ENCODE measurements at places on chromosomes 2 and 18. TPM values are rescaled to one million over a fixed set of nuclear protein-coding genes. Genes with fewer than 3 reads are reported as not detected.

Gene SMPD4
- 31.6 TPM for total RNA-seq

Gene CROCC2
- total RNA-seq, result not detected

Gene EPG5
- 18.7 TPM for total RNA-seq

Gene EFR3B
- 4.2 TPM for total RNA-seq

Gene FAM237A
- total RNA-seq, result 2.0 TPM

Gene CYP27A1
- 7.9 TPM for total RNA-seq

Gene CTAGE1
- total RNA-seq, result not detected

Gene HS1BP3
- 20.2 TPM for total RNA-seq

Gene IL36RN
- total RNA-seq, result not detected

Gene DCDC2C
- total RNA-seq, result not detected

GRCh38 chr2:219398721-219399363 lies 11.1 kb upstream of the DNPEP start:
- DNase-seq, result no peak

GRCh38 chr18:33239298-33239697 lies 201.2 kb downstream of the CCDC178 start:
- DNase-seq, result no peak

GRCh38 chr18:32353257-32353656 lies 117.4 kb downstream of the GAREM1 start:
- DNase-seq, result no peak

DNA sequence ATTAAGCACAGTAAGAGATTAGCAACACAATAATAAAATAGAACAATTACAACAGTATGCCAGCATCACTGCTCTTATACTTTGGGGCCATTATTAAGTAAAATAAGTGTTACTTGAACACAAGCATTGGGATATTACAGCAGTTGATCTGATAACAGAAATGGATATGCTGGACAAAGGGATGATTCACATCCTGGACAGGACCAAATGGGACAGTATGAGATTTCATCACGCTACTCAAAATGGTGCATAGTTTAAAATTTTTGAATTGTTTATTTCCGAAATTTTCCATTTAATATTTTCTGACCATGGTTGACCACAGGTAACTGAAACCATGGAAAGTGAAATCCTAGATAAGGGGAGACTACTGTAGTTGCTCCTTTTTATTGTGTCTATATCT lies 138.2 kb downstream of the UBR3 start:
- no peak for DNase-seq

DNA sequence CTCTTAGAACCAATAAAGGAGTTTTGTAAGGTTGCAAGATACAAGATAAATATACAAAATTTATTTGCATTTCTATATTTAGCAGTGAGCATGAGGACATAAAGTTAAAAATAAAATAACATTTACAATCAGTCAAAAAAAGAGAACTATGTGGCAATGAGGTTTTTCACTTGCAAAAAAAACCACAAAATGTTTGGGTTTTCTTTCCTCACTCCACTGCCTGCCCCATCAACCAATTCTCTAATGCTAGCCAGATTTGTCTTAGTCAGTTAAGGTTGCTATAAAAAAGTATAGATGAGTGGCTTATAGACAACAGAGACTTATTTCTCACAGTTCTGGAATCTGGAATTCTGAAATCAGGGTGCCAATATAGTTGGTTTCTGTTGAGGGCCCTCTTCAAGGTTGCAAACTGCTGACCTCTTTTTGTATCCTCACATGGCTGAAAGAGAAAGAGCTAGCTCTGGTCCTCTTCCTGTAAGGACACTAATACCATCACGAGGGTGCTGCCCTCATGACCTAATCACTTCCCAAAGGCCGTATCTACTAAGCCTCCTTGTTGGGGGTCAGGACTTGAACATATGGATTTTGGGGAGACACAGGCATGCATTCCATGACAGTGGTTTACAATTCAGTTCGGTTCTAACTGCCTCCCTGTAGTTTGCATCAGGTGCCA lies 566.2 kb downstream of the GALR1 start:
- no peak for DNase-seq

DNA sequence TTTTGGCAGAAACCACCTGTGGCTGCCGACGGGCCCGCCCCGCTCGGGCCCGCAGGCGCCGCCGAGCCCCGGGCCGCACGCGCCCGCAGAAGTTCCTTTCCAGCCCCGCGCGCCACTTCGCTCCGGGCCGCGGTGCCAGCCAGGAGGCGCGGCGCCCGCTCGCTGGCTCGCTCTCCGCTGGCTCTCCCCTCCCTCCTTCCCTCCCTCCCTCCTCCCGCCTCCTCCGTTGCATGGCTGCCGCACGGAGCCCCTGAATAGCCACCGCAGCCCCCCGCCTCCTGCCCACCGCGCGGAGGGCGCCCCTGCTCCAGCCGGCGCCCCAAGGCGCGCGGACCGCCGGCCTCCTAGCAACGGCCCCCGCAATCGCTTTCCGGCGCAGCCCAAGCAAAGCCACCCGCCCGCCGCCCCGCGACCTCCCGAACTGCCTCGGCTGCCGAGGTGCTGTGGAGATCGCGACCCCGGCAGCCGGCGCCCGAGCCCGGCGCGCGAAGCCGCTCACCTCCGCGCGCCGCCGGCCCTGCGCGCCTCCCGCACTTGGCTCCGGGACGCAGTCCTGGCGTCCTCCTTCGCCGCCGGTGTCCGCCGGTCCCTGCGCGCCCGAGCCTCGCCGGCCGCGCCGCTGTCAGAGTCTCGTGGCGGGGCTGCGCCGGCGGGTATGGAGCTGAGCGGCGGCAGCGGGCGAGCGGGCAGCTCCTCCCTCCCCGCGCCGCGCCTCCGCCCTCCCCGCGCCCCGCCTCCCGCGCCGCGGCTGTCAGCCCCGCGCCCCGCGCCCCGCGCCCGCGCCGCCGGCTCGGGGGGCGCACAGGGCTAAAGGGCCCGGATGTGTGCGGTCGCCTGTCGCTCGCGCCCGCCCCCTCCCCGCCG lies at the start of gene ZBTB7C:
TSS of gene ZBTB7C (minus strand) at position 657 of the 864 bp plus-strand sequence.
- DNase-seq, result peak; percentile 75

GRCh38 chr18:75216212-75216910 lies 5.8 kb downstream of the TSHZ1 start:
- no peak for DNase-seq

- peak; percentile 34 for DNase-seq
Measured at GRCh38 chr18:32769586-32770053, 3.2 kb downstream of the KLHL14 start.

GRCh38 chr2:45379399-45380087 lies 231.5 kb downstream of the SRBD1 start:
- DNase-seq, result no peak

GRCh38 chr18:63197246-63197869 lies 122.2 kb downstream of the BCL2 start:
- DNase-seq, result no peak

DNA sequence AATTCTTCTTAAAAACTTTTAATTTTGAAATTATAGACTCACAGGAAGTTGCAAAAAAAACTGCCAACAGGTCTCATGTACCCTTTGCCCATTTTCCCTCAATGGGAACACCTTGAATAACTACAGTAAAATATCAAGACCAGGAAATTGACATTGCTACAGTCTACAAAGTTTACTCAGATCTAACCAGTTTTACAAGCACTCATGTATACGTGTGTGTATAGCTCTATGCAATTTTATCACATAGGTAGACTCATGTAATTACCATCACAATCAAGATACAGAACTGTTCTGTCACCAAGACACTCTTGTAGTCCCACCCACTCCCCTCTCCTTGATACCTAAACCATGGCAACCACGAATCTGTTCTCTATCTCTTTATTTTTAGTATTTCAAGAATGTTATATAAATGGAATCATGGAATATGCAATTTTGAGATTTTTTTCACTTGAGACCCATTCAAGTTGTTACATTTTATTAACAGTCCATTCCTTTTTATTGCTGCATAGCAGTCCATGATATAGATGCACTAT lies 6.6 kb downstream of the HYCC2 start:
- DNase-seq, result no peak

DNA sequence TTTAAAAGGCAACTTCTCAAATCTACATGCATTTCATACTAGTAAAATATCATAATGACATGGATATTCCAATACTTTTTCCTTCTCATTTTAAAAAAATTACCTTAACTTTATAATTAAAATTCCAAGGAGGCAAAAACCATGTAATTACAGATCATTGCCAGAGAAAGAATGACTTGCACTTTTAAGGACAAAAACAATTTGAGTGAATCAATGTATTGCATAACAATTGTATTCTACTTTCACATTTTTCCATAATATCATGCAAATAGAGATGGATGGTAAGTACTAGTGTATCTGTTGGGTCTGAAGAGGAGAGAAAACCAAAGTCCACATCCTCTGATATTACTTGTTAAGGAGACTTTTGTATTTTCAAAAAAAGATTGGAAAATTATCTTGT lies 89.5 kb upstream of the NCK2 start:
- DNase-seq, result no peak

DNA sequence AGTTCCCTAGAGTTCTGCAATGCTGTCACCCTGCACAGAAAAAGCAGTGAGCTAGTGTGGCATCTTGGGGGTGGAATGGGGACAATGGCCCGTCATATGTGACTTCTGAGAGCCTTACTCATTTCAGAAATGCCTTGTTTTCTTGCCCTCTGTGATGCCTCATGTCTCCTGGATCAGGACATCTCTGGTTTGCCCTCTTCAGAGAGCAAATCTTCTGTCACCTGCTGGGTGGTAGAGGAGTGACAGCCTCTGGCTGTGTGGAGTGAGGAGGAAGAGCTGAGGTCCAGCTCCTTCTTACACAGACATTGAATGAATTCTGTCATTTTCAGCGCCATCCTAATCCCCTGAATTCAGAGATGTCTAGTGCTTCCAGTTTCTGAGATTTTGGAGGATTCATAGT lies 55.6 kb upstream of the PHLPP1 start:
- DNase-seq, result no peak

GRCh38 chr2:236711440-236711839 lies 141.8 kb downstream of the ACKR3 start:
- no peak for DNase-seq

DNA sequence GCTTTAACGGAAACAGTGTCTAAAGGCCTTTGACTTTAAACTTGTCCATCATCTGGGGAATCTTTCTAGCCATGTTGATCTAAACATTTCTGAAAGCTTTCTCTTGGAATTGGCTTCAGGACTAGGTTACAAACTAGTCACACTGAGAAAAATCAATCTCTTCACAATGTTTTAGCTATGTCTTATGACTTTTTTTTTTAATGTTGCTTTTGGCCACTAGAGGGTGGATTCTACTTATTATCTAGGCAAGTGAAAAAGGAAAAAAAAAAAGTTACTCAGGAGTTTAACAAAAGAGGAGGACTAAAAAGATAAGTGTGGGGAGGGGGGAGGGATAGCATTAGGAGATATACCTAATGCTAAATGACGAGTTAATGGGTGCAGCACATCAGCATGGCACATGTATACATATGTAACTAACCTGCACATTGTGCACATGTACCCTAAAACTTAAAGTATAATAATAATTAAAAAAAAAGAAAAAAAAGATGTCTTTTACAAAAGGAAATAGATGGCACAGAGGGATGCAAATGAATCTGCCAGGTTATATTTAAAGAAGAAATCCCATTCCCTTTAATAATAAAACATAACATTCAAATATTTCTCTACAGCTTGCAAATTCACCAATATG lies 160.4 kb upstream of the PID1 start:
- DNase-seq, result no peak

DNA sequence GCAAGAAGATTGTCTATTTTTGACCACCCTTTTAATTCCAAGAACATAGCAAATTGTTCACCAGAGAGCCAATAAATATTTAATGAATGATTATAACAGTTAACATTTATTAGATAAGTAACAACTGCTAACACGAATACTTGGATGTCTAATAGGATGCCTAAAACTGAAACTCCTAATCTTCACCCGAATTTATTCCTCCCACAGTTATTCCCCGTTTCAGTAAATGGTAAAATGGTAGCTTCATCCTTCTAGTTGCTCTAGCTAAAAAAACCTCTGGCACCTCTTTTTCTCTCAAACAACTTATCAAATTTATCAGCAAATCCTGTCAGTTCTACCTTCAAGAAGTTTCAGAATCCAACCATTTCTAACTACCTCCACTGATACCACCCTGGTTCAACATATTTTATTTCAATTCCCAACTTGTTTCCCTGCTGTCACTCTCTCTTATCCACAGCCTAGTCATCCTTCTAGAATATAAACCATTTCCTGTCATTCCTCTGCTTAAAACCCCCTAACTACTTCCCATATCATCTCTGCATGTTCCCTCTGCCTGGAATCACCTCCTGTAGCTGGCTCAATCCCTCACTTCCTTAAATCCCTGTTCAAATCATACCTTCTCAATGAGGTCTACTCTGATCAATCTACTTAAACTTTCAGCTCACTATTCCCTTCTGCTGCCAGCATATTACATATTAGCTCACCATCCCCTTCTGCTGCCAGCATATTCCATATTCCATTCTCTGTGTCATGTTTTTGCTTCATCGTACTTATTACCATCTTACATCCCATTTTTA lies 93.8 kb downstream of the ROCK2 start:
- DNase-seq, result no peak

DNA sequence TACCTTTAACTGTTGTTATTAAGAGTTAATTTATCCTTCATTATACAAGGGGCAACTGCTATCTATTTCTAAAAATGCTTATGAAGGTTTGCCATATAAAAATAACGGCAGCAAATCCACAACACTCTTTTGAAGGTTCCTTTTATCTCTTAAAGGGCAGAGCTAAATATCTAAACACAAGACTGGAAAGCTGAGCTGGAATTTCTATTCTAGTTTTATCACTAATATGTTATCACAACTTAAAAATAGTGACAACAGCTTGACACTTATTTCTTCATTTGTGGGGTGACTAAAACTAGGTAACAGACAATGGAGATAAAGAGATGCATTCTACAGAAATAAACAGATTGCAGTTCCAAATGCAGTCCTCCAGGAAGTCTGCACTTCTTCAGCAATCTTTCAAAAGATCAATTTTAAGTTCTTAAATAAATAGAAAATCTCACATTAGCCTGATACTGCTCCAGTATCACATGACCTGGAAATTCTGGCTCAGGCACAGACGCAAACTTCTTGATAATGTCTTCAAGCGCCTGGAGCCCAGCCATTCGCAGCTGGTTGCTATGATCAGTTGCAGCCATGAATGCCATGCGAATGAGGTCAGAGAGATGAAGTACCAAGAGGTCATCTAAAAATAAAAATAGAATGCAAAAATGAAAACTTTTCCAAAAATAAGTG lies 54.0 kb upstream of the STRN start:
- peak; percentile 89 for DNase-seq

- DNase-seq, result no peak
Measured at GRCh38 chr2:157627594-157628476, 829 bp downstream of the ACVR1C start.

GRCh38 chr2:151241224-151241623 lies 20.4 kb downstream of the RBM43 start:
- no peak for DNase-seq

GRCh38 chr18:50117863-50118262 lies 77.1 kb downstream of the MYO5B start:
- no peak for DNase-seq

DNA sequence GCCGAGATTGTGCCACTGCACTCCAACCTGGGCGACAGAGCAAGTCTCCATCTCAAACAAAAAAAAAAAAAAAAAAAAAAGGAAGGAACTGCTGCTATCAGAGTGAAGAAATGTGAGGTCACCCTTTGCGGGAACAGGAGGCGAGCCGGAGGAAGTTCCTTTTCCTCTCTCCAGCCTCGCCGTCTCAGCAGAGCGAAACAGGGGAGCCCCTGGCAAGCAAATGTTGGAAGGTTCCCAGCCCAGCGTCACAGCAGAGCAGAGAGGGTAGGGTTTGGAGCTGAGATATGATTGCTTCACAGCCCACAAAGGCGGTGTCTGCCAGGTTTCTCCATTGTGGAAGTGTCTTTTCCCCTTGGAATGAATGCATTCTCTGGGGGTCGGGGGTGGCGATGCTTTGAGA lies 28.5 kb downstream of the SLC20A1 start:
- DNase-seq, result peak; percentile 75

GRCh38 chr18:13185675-13186198 lies 32.8 kb upstream of the LDLRAD4 start:
- DNase-seq, result peak; percentile 82

Data from left ventricle myocardium superior (tissue), 1 donor.